ENCODE measurements at places on chromosomes 1 and 21.

GRCh38 chr21:46411236-46411635 lies 47.5 kb upstream of the DIP2A start:
- DNase-seq, result no peak

DNA sequence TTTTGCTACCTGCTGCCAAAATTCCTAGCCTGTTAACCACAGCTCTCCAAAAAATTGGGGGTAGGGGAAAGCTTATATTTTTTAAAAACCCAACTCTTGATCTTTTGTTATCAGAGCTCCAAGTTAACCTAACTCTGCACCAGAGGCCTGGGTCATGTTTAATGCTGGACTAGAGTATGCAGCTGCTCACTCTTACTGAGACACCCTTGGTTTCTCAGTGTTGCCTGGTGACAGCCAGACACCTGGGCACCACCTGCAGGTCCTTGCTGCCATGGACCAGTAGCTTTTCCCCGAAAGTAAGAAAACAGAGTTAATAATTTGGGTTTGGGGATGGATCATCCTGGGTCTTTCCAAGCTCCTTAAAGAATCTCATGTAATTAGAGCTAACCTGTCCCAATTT lies 30.1 kb downstream of the KCNJ6 start:
- DNase-seq, result no peak

GRCh38 chr1:54680387-54680786 lies 35.3 kb upstream of the TTC4 start:
- no peak for DNase-seq

- peak; percentile 82 for DNase-seq
Observed at GRCh38 chr21:44487831-44488230, 32.5 kb downstream of the LRRC3 start.

GRCh38 chr1:115314092-115314491 lies 24.0 kb downstream of the NGF start:
- DNase-seq, result no peak

DNA sequence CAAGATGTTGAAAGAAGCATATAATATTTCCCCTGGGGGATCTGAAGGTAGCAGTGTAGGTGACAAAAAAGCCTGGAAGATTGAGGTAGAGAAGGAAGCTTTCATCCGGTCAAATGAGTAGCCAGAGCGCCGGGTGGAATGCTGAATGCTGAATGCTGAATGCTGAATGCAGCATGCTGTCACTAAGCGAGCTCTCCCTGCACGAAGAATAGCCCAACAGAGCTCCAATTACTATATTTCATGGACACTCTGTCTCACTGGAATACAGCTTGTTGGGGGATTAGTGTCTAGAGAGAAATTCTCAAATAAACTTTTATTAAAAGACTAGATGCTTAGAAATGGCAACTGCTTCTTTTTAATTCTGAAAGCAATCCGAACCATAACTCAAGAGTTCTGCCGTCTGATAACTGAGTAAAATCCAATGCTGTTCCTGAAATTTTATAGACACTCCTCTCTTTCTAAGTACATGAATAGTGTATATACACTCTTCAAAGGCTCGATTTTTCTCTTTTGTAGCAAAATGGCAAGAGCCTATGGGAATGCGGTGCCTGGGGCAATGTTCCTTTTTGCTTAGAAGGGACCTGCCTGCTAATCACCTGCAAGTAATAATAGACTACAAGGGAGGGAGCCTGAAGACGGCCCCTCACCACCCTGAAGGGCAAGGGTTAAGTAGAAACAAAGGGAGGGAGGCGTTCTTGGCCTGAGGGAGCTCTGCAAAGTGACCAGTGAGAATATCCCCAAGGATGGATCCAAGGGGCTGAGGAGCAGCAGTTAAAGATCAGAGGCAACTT lies 203.7 kb upstream of the ESRRG start:
- DNase-seq, result peak; percentile 52

GRCh38 chr1:119674111-119674526 lies 26.1 kb upstream of the ZNF697 start:
- DNase-seq, result peak; percentile 34

GRCh38 chr21:38788275-38788905 lies 17.3 kb upstream of the ETS2 start:
- no peak for DNase-seq

- no peak for DNase-seq
Observed at GRCh38 chr1:24406788-24407187, 6.8 kb downstream of the STPG1 start.

GRCh38 chr1:232589812-232590743 lies 39.9 kb downstream of the SIPA1L2 start:
- no peak for DNase-seq

DNA sequence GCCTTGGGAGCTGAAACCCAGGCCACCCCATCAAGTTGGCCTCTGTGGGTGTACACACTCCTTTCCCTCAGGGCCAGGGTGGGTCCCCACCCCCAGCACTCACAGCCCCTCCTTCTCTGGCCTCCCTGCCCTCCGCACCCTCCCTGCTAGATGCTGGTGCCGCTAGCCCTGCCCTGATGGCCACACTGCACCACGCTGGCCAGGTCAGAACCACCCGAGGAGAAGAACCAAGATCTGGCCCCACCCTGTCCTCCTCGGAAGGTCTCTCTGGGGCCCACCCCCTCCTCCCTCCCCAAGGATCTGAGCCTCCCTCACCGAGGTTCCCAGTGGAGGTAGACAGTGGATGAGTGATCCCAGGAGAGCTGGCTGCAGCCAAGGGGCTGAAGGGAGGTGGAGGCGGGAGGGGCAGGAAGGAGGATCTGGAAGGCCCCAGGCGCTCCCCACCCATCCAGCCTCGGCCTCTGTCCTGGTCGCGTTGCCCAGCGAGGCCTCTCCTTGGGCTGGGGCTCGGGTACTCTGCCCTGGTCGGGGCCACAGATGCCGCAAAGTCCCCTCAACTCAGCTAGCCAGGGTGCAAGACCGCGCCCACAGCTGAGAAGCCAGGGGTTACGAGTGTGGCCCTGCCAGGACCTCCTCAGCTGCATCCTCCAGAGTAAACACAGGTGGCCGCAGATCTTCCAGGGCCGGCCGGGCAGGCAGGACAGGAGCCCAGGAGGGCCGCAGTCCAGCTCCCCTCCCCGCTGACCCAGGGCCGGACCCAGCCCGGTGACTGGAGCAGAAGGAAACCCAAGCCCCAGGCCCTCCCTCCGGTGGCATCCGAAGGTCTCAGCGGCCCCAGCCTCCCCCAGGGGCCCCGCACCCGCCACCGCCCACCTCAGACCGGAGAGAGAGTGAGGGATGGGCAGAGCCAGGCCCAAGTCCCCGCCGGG lies 5.2 kb downstream of the B3GALT6 start:
- no peak for DNase-seq

DNA sequence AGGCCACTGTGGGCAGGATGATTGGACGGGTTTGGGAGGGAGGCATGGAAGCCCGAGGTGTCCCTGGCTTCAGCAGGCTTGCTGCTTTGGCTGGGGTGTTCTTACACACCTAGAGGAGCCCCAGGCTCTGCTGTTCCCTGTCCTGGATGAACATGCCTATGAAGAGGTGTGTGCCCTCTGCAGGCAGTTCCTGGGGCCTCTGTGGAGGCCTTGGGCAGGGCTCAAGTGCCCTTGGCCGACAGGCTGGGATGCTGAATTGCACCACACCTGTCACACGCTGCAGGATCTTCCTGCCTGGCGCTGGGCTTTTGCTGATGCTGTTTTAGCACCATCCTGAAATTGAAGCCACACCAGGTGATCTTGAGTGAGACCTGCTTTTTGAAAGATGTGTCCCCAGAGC lies 415.0 kb upstream of the VAMP3 start:
- DNase-seq, result no peak

DNA sequence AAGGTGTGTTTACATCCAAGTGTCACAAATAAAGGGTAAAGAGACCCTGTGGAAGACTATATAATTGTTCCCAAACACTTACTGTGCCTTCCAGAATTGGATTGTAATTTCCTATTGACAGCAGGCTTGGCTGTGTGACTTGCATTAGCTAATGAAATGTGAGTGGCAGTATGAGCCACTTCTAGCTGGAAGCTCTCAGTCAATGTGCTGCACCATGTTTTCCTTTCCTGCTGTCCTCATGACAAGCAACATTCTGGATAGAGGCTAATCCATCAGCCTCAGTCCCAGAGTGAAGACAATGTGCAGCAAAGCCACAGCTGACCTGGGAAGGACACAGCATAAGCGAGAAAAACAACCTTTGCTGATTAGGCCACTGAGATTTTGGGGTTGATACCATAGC lies 5.9 kb upstream of the FOXJ3 start:
- no peak for DNase-seq

GRCh38 chr1:206961668-206962067 lies 8.6 kb downstream of the FCAMR start:
- DNase-seq, result no peak

DNA sequence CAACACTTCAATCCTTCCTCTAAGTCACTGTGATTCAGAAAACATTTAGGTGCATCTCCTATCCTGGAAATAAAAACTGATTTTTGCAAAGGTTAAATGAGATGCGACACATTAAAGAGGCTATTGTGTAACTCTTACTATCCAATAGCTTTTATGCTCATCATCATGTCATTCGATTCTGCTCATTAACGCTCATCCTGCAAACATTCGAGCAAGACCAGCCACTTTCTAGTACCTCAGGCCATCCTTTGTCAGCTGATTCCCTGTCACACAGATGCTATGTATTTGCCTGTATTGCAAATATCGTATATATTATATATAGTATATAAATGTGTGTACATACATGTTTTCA lies 131.6 kb downstream of the TLR5 start:
- no peak for DNase-seq

DNA sequence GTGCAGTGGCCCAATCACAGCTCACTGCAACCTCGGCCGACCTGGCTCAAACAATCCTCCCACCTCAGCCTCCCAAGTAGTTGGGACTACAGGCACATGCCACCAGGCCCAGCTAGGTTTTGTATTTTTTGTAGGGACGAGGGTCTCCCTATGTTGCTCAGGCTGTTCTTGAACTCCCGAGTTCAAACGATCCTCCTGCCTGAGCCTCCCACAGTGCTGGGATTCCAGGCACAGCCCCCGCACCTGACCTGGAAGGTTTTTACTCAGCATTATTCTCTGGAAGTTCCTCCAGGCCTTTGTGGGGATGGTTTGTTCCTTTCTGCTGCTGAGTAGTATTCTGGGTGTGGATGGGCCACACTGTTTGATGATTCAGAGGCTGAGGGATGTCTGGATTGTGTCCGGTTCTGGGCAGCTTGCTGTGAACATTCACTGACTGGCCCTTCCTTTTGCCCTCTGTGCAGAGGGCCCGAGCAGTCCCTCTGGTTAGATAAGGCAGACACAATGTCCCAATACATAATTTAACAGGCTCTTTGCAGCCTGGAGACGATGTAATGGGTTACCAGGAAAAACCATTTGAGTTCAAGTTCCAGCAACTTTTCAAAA lies 6.0 kb upstream of the TRAPPC10 start:
- no peak for DNase-seq

DNA sequence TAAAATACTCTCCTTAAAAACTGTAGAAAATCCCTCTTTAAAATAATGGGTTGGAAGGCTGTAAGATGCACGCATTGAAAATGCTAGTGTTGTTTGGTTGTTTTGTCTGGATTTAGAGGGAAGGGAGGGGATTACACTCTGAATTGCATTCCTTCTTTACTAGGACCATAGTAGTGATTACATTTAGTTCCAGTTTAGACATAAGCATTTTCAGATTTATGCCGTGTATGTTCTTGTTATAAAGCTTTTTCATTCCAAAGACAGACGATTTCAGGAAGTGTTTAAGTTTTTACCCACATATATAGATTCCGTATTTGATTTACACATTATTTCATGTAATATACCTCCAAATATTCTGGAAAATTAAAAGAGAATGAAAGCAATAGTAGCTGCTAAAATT lies 538.4 kb downstream of the PTPRC start:
- DNase-seq, result no peak

DNA sequence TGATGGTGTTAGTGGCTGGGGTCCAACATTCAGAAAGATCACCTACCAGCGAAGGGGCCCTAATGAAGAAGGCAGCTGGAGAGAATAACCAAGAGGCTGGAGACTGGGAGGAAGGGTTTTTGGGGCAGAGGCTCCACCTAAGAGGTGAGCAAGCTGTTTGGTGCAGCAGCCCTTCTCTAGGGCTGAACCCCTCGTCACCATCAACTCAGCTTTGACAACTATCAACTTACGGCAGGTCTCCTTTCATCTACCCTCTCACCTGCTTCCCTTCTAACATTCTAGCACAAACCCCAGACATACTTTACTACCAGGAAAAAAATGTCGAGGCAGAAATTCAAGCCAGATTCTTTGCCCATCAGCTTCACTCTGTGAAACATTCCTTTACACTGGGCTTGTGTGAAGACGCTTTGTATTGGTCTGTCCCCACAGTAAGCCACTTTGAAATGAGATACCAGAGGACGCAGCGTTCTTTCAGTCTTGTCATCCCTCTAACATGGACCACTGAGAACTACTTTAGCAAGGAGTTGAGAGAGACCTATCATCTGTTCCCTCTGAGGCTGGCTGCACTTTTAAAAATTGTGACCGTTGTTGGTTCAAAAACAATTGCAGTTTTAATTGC lies 84.6 kb downstream of the RAVER2 start:
- DNase-seq, result peak; percentile 52

- DNase-seq, result no peak
Observed at GRCh38 chr1:42738678-42739226, 1.3 kb downstream of the CLDN19 start.

DNA sequence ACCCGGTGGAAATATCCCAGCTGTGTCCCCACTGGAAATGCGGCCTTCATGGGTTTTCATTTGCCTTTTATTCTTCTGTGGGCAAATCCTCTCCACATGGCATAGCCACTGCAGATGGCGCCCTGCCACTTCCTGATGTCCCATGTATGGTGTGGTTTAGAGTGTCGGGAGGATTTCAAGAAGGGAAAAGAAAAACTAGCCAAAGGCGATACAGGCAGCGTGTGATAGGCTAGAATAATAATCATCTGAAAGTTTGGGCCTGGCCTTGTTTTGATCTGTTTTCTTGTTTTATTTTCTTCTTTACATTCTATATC lies 123.6 kb downstream of the PEX14 start:
- no peak for DNase-seq

DNA sequence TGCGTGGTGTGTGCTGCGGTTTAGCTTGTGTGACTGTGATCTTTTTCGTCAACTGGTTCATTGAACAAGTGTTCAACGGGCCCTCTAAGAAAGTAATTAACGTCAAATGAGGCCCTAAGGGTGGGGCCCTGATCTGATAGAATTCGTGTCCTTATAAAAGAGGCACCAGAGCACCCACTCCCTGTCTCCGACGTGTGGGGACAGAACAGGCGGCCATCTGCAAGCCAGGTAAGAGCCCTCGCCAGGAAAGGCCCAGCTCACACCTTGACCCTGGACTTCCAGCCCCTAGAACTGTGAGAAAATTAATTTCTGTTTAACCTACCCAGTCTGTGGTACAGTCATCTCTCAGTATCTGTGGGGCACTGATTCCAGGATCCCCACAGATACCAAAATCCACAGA lies 20.4 kb upstream of the SAMD11 start:
- no peak for DNase-seq

GRCh38 chr1:9213956-9214355 lies 20.6 kb upstream of the H6PD start:
- no peak for DNase-seq

DNA sequence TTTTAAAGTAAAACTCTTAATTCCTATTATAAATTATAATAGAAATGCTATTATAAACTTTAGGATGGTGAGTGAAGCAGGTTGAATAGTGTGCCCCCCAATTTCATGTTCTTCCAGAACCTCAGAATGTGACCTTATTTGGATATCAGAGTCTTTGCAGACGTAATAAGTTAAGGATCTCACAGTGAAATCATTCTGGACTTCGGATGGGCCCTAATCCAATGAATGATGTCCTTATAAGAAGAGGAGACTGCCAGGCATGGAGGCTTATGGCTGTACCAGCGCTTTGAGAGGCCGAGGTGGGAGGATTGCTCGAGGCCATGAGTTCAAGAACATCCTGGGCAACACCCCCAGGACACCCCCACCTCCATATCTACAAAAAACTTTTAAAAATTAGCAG lies 9.4 kb upstream of the MT1HL1 start:
- DNase-seq, result no peak

Data from GM23338 (cell line).